Head of caudate nucleus (tissue), 42 donors: ENCODE measurements at places on chromosomes 1 and 21.

GRCh38 chr1:223695941-223696340 is 16.4 kb upstream of the CAPN2 start:
- DNase-seq = no peak

DNA sequence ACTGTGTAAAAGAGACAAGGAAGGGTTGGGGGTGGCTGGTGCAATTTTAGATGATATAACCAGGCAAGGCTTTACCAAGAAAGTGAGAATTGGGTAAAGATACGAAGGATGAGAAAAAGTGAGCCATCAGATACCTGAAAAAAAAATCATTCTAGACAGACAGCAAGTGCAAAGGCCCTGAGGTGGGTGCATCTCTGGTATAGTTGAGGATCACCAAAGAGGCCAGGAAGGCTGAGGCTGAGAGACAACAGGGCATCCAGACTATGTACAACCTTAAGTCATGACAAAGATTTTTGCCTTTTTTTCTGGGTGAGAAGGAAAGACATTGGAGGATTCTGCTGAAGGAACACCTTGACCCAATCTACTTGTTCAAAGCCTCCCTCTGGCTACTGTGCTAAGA is 29.9 kb downstream of the RXRG start:
- no peak for DNase-seq

DNA sequence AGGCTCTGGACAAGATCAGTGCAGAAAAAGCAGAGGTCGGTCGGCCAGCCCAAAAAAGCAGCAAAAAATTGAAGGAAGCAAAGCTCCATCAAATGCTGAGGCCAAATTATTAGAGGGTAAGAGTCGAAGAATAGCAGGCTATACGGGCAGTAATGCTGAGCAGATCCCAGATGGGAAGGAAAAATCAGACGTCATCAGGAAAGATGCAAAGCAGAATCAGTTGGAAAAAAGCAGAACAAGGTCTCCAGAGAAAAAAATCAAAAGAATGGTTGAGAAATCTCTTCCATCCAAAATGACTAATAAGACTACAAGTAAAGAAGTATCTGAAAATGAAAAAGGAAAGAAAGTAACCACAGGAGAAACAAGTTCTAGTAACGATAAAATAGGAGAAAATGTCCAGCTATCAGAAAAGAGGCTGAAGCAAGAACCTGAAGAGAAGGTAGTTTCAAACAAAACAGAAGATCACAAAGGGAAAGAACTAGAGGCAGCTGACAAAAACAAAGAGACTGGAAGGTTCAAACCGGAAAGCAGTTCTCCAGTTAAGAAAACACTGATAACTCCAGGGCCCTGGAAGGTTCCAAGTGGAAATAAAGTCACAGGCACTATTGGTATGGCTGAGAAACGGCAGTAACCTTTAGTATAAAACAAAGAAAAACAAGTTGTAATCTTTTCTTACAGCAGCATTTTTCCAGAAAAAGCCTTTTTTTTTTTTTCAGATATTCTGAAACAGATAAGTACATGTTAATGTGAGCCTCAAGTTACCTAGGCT is 75.7 kb downstream of the PHTF1 start:
- no peak for DNase-seq

- no peak for DNase-seq
These were observed 145.3 kb downstream of the S1PR1 start for GRCh38 chr1:101382135-101382534.

DNA sequence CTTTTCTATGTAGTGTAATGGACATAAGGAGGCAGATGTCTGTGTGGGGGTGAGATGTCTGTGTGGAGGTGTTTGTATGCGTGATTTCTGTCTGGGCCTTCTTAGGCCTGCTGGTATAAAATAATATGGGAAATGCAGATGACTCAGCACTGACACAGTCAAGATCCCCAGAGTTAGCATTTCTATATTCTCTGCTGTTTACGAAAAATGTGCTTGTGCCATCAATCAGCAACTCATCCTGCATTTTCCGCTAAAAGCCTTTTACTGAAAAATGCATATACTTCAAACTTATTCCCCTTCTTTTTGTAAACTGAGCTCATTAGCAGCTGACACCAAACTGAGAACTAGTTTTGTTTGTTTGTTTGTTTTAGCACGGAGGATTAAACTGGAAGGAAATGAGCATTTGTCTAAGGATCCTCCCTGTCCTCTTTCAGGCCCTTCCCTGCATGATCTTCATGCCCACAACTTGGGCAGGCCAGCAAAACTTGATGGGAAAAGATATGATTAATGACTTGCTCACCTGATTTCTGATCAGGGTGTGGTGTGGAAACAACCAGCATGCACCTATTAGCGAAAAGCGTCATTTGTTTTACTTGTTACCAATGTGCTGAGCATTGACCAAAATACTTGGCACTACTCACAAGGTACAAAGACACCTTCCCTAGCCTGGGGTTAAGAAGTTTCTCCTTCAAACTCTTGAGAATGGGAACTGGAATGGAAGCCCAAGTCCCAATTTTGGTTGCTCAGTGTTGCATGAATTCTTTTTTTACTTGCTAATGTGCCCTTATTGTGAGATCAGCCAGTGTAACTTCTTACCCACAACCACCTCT is 77.4 kb downstream of the NDUFS5 start:
- DNase-seq = no peak

GRCh38 chr1:20112279-20113000 is 6.9 kb downstream of the PLA2G2D start:
- DNase-seq = no peak

GRCh38 chr1:45765999-45766792 is 15.7 kb upstream of the IPP start:
- DNase-seq = no peak

GRCh38 chr1:228695015-228695955 is 40.0 kb upstream of the RHOU start:
- DNase-seq = no peak

GRCh38 chr1:80250573-80251168 is 1244.1 kb upstream of the ADGRL4 start:
- no peak for DNase-seq

DNA sequence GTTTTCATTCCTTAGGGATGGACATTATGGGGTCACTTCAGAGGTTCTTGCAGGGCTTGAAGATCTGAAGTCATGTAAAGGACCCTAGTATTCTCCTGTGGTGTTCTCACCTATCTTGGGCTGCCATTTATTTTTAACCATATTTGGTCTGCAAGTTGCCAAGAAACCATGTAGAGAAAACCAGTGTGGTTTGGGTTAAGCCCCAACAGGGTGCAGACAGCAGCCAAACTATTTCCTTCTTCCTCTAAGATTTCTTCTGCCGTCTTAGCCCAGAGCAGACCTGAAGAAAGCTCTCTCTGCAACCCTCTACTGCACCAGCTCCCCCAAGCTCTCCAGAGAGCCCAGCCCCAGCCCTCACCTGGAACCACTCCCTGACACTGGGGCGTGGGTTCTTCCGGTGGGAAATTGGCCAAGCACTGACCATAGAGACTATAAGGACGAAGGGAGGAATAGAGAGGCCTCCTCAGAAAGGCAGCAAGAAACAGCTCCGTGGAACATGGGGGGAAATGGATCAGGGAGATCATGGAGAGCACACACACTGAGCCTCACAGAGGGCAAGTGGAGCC is 136.6 kb downstream of the SYF2 start:
- no peak for DNase-seq

DNA sequence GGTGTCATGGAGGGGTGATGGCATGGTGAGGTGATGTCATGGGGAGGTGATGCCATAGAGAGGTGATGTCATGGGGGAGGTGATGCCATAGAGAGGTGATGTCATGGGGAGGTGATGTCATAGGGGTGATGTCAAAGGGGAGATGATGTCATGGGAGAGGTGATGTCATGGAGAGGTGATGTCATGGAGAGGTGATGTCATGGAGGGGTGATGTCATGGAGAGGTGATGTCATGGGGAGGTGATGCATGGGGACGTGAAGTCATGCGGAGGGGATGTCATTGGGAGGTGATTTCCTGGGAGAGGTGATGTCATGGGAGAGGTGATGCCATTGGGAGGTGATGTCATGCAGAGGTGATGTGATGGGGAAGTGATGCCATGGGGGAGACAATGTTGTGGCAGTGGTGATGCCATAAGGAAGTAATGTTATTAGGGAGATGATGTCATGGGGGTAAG is 92.1 kb upstream of the C1orf174 start:
- no peak for DNase-seq
